Suppressor macrophage (primary cell): ENCODE measurements at places on chromosomes 6 and 20.

GRCh38 chr6:6393069-6393529 is 72.6 kb upstream of the F13A1 start:
- no peak for DNase-seq

DNA sequence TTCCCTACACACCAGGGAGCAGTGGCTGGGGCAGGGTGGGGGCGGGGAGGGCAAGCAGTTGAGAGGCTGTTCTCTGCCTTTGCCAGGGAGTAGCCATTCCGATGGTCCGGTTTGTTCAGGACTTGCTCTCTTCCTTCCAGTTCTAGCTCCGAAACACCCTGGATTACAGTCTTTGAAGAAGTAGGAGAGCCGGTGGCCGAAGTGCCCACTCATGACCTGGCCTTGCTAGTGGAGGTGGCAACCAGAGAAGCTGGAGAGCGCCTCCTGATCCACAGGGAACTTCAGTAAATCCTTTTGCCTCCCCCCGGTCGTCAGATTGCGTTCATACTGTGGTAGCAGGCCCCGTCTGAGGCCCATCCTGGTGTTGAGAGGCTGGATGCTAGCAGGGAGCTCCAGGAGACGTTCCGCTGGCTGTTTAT is 92.8 kb downstream of the ARID1B start:
- DNase-seq = no peak

DNA sequence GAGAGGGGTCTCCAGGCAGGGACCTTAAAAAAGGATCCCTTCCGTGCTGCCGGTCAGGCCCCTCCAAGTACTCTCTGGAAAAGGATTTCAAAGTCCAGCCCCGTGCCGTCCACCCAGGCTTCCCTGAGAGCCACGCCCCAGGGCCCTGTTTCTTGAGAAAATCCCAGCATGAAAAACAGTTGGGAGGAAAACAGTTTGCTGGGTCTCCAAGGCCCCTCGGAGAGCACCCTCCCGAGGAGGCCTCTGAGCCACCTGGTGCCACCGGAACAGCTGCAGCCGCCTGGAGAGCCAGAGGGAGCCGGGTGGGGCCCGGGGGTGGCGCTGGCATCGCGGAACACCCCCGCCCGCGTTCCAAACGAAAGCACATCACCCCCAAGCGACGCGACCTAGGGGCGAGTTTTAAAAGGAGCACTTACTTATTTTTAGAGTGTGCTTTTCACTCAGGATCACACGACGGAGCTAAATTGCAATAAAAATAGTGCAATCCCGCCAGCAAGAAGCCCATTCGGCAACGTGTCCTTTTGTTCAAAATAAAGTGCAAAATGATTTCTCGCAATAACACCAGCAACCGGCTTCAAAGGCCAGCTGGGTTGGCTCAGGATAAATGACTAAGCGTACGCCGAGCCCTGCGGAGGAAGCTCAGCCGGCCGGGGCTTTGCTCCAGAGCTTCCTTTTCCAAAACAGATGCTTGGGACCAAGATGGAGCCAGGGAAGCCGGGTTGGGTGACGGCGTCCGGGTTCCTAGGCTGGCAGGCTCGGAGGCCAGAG is 64.2 kb downstream of the YTHDF1 start:
- no peak for DNase-seq

DNA sequence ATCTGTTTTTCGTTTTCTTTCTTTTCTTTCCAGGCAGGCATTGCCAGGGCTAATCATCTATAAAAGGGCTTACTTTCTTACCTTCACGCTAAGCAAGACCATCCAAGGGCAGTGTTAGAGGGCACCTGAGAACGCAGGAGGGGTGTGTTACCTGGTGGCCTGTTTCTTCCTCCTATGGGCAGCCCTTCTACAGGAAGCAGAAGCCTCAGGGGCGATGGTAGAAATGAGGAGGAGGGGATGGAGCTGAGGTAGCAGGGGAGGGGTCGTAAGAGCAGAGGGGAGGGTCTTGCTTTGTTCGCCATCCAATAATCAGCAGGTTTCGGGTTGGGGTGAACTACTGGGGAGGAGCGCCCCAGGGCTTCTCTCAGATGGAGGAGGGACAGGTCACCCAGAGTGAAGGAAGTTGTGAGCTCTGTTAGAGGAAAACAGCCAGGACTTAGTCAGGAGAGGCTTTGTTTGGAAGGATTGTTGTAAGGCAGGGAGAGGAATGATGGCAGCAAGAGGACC is 1.5 kb upstream of the CCR6 start:
- no peak for DNase-seq
